HS-27A (cell line): ENCODE measurements at places on chromosomes 3 and 15.

DNA sequence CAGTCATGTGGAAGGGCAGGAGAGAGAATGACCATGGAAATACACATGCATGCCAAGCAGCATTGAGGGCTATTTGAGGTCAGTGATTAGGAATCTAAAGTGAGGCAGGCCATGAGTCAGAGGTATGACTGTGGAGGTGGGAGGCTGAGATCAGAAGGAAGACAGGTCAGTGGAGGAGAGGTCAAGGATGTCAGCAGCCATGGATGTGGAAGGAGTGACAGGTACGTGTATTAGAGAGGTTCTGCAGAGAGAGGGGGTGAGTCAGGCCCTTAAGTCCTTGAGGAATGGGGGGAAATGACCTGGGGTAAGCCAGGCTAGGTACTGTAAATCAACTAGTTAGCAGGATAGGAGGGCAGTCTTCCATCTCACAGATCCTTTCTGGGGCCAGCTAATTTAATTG, 166.6 kb downstream of the ANO10 start:
- DNase-seq, result no peak

- no peak for DNase-seq
These were observed 63.3 kb downstream of the ROBO2 start for GRCh38 chr3:77102951-77103769.

DNA sequence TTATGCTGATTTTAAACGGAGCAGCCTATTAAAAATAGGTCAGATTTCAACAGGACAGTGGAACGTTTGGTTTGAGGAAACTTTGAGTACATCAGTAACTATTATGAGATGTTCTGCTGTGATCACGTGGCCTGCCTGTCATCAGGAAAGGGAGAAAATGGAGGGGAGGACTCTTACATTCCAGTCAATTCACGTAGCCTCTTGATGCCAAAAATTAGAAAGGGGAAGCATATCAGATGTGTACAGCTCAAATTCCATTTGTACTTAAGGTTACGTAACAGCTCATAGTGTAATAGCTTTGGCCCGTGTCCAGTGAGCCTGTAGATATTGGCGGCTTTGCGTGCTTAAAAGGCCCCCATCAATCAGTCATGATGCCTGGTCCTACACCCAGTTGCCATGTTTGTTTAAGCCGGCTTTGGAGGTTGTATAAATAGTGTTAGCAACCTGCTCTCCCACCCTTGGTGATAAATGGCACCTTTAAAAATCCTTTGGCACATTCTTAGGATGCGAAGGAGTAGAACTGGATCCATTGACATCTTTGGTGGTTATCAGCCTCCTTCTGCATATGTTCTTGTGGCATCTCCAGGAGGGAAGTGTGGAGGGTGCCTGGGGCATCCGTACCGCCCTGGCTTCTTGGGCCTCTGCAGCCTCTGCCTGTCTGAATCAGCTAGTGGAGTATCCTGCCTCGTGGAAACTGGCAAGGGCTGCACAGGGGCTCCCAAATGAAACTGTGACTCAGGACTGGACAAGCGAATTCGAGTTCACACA, 163.9 kb downstream of the THSD4 start:
- peak; percentile 96 for DNase-seq

DNA sequence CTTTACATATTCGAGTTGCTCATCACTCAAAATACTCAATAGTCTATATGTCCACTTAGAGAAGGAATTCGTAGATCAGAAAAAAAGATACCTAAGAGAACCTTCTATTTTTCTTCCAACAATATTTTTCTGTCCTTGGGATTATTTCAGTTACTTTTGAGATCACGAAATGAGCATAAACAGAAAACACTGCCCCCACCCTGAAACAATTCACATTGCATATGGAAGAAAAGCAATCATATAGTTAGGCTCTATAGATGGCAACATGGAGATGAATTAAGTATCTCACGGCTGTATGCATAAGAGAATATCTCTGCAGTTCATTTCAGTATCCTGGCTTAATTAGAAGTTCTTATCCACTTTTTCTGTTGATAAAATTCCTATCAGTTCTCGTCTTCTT, 391.1 kb downstream of the FGF12 start:
- no peak for DNase-seq

- no peak for DNase-seq
These were observed 801 bp downstream of the ARHGAP31 start for GRCh38 chr3:119294696-119295671.
